Renal cortex interstitium (tissue), 15 donors: ENCODE measurements at places on chromosomes 3 and 15.

- no peak for DNase-seq
These were observed 271.0 kb downstream of the GABRG3 start for GRCh38 chr15:27241943-27242342.

- no peak for DNase-seq
These were observed 42.1 kb upstream of the NOX5 start for GRCh38 chr15:68972201-68973065.

- no peak for DNase-seq
These were observed 18.5 kb downstream of the MIX23 start for GRCh38 chr3:122364490-122364889.

- no peak for DNase-seq
These were observed 15.8 kb downstream of the DNAJC13 start for GRCh38 chr3:132433121-132433520.

DNA sequence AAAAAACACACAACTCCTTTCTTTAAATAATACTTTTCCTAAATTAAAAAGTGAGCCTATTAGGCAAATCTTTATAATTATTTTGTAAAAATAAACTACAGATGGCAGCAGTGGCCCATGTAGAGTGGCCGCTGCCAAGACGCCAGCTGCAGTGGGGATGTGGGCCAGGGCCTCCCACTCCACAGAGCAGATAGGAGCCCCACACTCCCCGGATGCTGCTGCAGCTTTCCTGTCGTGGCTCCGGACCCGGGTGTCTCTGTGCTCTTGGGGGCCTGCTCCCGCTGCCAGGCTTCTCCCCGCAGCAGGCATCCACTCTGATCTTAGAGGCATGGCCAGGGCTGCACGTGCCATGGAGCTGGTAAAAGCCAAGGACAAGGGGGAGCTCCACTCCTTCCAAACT lies 67.5 kb downstream of the PROS1 start:
- no peak for DNase-seq

DNA sequence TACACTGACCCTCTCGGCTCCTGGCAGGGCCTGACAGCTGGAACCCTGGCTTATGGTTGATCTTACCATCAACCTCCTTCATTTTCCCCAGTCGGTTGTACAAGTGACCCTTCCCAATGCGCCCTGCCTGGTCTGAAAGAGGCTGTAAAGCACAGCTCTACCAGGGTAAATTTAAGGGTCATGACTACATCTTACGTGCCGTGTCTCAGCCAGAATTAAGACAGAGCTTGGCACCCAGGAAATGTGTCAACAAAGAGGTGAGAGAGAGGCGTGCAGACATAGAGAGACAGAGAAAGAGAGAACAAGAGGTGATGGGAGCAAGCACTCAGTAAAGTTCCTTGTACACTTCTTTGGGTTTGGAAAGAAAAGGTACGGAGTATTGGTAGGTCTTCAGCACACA lies 28.8 kb downstream of the HOMER2 start:
- DNase-seq = no peak

DNA sequence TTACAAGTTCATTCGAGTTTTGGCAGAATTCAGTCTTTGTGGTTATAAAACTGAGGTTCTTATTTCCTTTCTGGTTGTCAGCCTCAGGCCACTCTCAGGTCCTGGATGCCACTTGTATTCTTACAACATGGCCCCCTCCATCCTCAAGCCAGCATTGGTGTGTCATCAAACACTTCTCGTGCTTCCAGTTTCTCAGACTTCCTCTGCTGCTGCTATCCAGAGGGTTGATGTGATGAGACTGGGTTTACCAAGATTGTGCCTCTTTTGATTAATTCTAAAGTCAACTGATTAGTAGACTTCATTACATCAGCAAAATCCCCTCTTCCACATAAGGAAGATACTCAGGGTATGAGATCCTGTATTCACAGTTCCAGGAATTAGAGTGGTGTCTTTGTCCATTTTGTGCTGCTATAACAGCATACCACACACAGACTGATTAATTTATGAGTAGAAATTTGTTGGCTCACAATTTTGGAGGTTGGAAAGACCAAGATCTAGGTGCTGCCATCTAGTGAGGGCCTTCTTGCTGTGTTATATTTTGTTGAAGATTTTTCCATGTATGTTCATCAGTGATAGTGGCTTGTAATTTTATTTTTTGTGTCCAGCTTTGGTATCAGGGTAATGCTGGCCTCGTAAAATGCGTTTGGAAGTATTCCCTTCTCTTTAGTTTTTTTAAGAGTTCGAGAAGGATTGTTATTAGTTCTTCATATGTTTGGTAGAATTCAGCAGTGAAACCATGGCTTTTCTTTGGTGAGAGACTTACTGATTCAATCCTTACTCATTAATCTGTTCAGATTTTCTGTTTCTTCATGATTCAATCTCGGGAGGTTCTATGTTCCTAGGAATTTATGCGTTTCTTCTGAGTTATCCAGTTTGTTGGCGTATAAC lies 11.1 kb downstream of the LRCH3 start:
- no peak for DNase-seq

GRCh38 chr3:129793319-129793718 lies 100.2 kb downstream of the TMCC1 start:
- peak; percentile 8 for DNase-seq

DNA sequence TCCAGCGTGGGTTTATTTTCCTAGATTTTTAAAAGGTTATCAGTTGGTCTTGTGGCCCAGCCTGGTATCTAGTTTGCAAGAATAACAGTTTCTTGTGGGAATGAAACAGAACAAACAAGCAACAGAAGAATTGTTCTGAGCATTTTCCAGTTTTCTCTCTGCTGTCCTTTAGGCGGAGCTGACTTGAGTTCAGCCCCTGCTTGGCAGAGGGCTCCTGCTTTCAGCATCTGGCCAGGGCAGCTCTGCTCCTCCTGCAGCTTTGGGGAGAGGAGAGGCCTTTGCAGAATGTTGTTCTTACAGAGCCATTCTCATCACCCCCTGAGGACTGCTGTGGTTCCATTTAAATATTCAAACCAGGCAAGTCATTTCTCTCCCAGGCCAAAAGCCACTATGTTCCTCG lies 117.7 kb downstream of the ALDH1A2 start:
- DNase-seq = no peak

- no peak for DNase-seq
These were observed 35.3 kb downstream of the CCPG1 start for GRCh38 chr15:55372701-55373440.

DNA sequence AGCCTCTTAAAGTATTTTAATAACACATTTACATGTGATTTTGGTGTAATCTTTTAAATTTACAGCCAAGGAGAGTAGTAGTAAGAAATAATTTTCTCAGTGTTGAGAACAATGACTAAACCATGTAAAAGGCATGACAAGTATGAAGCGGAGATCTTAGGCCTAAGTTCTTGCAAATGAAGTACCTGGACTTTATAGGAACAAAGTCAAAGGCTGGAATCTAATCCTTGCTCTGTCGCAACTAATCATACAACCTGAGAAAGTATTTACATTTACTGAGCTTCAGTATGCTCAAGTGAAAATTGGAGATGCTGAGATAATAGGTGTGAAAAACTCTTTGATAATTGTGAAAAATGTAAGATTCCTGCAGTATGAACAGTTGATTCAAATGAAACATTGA lies 86.4 kb upstream of the VGLL3 start:
- no peak for DNase-seq
